ENCODE measurements at places on chromosomes 1 and 21. TPM values are rescaled to one million over a fixed set of nuclear protein-coding genes. Genes with fewer than 3 reads are reported as not detected.

The RXRG gene
- not detected for total RNA-seq

The UBE2U gene
- total RNA-seq: not detected

The THBS3 gene
- total RNA-seq: 41.2 TPM

The MYCL gene
- total RNA-seq: not detected

The SPRR3 gene
- total RNA-seq: not detected

The LHX4 gene
- total RNA-seq: 0.32 TPM

The S100A8 gene
- total RNA-seq: not detected

The FTCD gene
- not detected for total RNA-seq

The KIAA0040 gene
- 0.49 TPM for total RNA-seq

The GPR52 gene
- total RNA-seq: 2.4 TPM

The FMO4 gene
- total RNA-seq: 40.0 TPM

The C4BPA gene
- total RNA-seq: not detected

The PADI4 gene
- not detected for total RNA-seq

The PAPPA2 gene
- 0.12 TPM for total RNA-seq

The SRM gene
- 30.8 TPM for total RNA-seq

The BNIPL gene
- 0.12 TPM for total RNA-seq

The CCDC24 gene
- 3.0 TPM for total RNA-seq

The SAMSN1 gene
- not detected for total RNA-seq

The SLC2A5 gene
- 19.1 TPM for total RNA-seq

The REG4 gene
- total RNA-seq: not detected

The OR2G6 gene
- not detected for total RNA-seq

The TRIM46 gene
- total RNA-seq: 7.4 TPM

The HFM1 gene
- 0.49 TPM for total RNA-seq

The SLC6A9 gene
- 16.0 TPM for total RNA-seq

The C8B gene
- not detected for total RNA-seq

The CD48 gene
- not detected for total RNA-seq

Measured in hair follicle dermal papilla cell (primary cell).